Adrenal gland (tissue), 19 donors: ENCODE measurements at places on chromosomes 16 and 17. TPM values are rescaled to one million over a fixed set of nuclear protein-coding genes. Genes with fewer than 3 reads are reported as not detected.

DNA sequence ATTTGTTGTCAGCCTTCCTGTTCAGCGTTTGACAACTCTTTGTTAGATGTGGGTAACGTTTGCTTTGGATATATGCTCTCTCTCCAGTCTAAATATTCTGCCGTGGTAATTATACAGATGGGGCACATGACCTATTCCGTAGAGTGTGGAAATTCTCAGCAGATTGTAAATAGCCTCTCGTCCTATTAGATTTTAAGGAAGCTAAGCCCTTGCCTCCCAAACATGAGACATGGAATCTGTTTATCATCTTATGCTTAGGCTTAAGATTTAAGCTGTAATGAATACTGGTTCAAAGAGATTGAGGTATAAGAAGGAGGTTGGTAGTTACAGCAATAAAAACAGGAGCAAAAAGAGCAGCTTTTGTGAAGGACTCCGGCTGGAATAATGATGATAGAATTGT lies 87.4 kb downstream of the RBFOX1 start:
- H3K4me3 ChIP-seq, result no peak overlapping the region
- H3K36me3 ChIP-seq, result no peaks in the 10 kb centered on the region
- H3K4me1 ChIP-seq, result no peaks in the 10 kb centered on the region
- H3K27me3 ChIP-seq, result no peaks in the 10 kb centered on the region

DNA sequence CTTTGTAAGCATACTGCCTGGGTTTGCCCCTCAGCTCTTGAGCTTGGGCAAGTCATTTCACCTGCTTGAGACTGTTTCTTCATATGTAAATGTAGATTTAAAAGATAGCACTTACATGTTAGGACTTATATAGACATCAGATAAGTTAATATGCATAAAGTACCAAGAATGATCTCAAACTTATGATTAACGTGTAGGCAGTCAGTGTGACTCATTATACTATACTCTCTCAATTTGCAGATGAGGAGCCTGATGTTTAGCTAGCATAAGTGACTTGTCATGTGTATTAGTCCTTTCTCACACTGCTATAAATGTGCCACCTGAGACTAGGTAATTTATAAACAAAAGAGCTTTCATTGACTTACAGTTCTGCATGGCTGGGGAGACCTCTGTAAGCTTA lies 690.5 kb downstream of the KCNJ2 start:
- no peak for DNase-seq
- H3K4me3 ChIP-seq, result no peak overlapping the region
- no peak overlapping the region for H3K27ac ChIP-seq
- no peaks in the 10 kb centered on the region for H3K36me3 ChIP-seq

GRCh38 chr16:50272687-50273381 lies 6.5 kb downstream of the ADCY7 start:
- H3K27ac ChIP-seq, result no peak overlapping the region
- H3K36me3 ChIP-seq, result no peaks in the 10 kb centered on the region
- H3K4me3 ChIP-seq, result no peak overlapping the region
- H3K4me1 ChIP-seq, result no peaks in the 10 kb centered on the region
- no peaks in the 10 kb centered on the region for H3K27me3 ChIP-seq
- DNase-seq, result no peak

DNA sequence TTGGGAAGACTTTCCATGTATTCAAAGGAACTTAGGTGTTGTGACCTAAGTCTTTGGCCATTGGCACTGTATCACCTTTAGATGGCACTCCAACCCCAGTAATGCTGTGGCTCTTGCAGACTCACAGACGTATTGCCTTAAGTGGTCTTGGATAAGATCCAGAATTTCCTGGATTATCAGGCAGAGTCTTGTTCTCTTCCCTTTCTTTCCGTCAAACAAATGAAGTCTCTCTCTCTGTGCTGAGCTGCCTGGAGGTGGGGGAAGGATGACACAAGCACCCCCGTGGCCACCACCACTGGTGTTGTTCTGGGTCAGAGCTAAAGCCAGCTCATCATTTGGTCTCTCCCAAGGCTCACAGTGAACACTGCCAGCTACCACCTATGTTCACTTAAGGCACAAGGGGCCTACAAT lies 789.9 kb upstream of the KIF2B start:
- no peak overlapping the region for H3K4me3 ChIP-seq
- no peaks in the 10 kb centered on the region for H3K36me3 ChIP-seq
- H3K27ac ChIP-seq, result no peak overlapping the region
- DNase-seq, result peak; percentile 58
- no peaks in the 10 kb centered on the region for H3K4me1 ChIP-seq
- H3K27me3 ChIP-seq, result no peaks in the 10 kb centered on the region

DNA sequence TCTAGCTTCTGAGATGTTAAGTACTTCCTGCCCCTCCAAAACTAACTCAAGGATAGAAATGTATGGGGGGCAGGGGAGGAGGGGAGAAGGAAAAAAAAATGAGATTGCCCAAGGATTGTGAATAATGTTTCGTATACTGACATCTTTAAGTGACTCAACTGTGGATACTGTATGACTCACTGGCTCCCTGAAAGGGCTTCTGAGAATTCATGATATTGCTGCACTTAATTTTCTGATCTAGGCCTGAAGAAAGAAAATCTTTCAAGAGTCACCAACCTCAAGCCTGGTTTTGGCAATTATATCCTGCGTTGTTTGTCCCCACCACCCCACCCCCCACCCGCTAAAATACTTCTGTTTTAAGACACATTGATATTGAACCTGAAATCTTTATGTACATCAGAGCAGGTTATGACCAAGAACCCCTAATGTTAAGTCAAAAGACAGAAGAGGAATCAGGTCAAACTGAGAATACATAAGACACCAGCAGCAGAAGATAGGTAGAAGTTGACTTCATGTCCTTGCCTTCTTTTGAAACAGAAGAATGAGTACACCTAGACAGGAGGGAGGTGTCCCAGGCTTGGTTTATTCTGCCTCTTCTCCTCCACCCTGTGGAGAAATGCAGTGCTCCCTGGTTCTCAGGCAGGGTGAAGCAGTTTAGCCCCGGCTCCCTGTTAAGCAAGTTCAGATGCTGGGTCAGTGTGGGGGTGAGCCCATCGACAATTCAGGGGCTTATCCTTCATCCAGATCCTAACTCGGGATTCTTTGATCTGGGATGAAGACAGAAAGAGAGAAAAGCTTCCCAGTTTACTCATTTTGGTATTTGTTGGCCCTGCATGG lies 3.3 kb upstream of the FBXL20 start:
- peaks cover 31% of the 10 kb centered on the region for H3K36me3 ChIP-seq
- no peaks in the 10 kb centered on the region for H3K27me3 ChIP-seq
- peak; percentile 28 for DNase-seq
- H3K27ac ChIP-seq, result peak overlapping the region; percentile 44
- H3K4me1 ChIP-seq, result peaks cover 21% of the 10 kb centered on the region
- H3K4me3 ChIP-seq, result no peak overlapping the region

DNA sequence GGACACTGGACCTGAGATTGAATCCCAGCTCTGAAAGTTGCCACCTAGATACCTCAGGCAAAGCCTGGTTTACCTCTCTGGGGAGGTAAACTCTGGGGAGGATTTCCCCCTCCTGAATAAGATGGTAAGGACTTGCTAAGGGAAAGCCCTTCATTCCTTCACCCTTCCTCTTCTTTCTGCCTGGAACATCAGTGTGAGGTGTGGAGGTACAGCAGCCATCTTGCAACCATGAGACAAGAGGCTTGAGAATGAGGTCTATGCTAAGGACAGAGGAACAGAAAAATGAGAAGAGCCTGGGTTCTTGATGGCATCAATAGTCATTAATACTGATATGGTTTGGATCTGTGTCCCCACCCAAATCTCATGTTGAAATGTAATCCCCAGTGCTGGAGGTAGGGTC lies 23.7 kb upstream of the ADCY9 start:
- H3K4me3 ChIP-seq, result no peak overlapping the region
- no peak for DNase-seq
- H3K27me3 ChIP-seq, result no peaks in the 10 kb centered on the region
- H3K27ac ChIP-seq, result no peak overlapping the region
- H3K36me3 ChIP-seq, result no peaks in the 10 kb centered on the region

- no peaks in the 10 kb centered on the region for H3K27me3 ChIP-seq
- no peaks in the 10 kb centered on the region for H3K36me3 ChIP-seq
- H3K27ac ChIP-seq, result no peak overlapping the region
Measured at GRCh38 chr17:80109713-80110446, 8.5 kb downstream of the GAA start.

DNA sequence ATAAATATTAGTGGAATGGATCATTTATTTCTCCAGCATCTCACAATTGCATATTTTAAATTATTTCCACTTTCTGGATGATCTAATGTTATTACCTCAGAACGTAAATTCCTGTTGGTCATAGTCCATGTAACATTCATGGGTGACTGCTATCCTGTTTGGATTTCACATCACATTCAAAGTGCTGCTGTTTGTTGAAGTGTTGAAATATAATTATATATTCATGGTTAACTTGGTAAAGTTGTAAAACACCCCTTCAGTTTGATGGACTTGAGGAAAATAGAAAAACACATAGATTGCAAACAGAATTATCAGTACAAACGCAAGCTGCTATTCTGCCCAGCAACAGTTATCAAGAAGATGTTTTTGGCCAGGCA lies 59.6 kb downstream of the TANGO6 start:
- no peaks in the 10 kb centered on the region for H3K36me3 ChIP-seq
- no peak for DNase-seq
- H3K4me1 ChIP-seq, result no peaks in the 10 kb centered on the region
- no peak overlapping the region for H3K4me3 ChIP-seq
- no peak overlapping the region for H3K27ac ChIP-seq
- no peaks in the 10 kb centered on the region for H3K27me3 ChIP-seq

- H3K27ac ChIP-seq, result peak overlapping the region; percentile 82
- DNase-seq, result peak; percentile 73
- H3K27me3 ChIP-seq, result no peaks in the 10 kb centered on the region
- no peaks in the 10 kb centered on the region for H3K36me3 ChIP-seq
- peaks cover 29% of the 10 kb centered on the region for H3K4me1 ChIP-seq
Measured at GRCh38 chr17:81553616-81554181, 1.5 kb upstream of the FAAP100 start.

GRCh38 chr16:88516601-88517061 lies 53.6 kb upstream of the ZC3H18 start:
- no peak overlapping the region for H3K4me3 ChIP-seq
- no peak overlapping the region for H3K27ac ChIP-seq
- H3K36me3 ChIP-seq, result no peaks in the 10 kb centered on the region
- H3K4me1 ChIP-seq, result no peaks in the 10 kb centered on the region

DNA sequence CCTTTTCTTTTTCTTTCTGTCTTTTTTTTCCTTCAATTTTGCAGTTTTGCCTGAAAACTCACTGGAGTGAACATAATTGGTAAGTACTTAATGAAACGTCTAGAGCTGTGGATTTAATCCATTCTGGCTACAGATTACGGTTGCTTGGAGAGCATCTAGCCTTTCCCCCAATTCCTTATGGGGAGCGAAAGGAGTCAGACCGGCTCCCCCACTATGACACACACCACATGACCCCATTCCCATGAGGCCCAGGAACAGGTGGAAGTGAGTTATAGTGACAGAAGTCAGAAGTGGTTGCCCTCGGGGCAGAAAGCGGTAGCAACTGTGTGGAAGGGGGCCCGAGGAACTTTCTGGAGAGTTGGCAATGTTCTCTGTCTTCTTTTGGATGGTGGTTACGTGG lies 41.2 kb downstream of the EMP2 start:
- no peak overlapping the region for H3K4me3 ChIP-seq
- no peaks in the 10 kb centered on the region for H3K36me3 ChIP-seq
- no peaks in the 10 kb centered on the region for H3K4me1 ChIP-seq
- H3K27me3 ChIP-seq, result no peaks in the 10 kb centered on the region

- DNase-seq, result no peak
- no peak overlapping the region for H3K27ac ChIP-seq
- no peaks in the 10 kb centered on the region for H3K27me3 ChIP-seq
- H3K4me1 ChIP-seq, result no peaks in the 10 kb centered on the region
- H3K4me3 ChIP-seq, result no peak overlapping the region
- no peaks in the 10 kb centered on the region for H3K36me3 ChIP-seq
Measured at GRCh38 chr16:18958621-18959029, 25.1 kb upstream of the TMC7 start.

- peak overlapping the region; percentile 49 for H3K27ac ChIP-seq
- H3K4me3 ChIP-seq, result no peak overlapping the region
- no peaks in the 10 kb centered on the region for H3K27me3 ChIP-seq
- H3K36me3 ChIP-seq, result no peaks in the 10 kb centered on the region
Measured at GRCh38 chr16:88830258-88830657, 18.5 kb upstream of the APRT start.

DNA sequence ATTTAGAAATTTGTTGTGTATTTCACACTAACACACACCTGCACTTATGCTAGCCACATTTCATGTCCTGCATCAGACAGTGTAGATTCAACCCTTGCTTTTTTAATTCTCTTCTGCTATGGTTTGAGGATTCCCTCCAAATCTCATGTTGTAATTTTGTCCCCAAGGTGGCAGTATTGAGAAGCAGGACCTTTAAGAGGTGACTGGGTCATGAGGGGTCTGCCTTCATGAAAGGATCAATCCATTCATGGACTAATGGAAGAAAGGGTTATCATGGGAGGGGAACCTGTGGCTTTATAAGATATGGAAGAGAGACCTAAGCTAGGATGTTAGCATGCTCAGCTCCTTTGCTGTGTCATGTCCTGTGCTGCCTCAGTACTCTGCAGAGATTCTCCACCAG lies 1032.2 kb downstream of the CDH11 start:
- no peaks in the 10 kb centered on the region for H3K4me1 ChIP-seq
- DNase-seq, result no peak
- no peaks in the 10 kb centered on the region for H3K27me3 ChIP-seq
- H3K36me3 ChIP-seq, result no peaks in the 10 kb centered on the region
- H3K27ac ChIP-seq, result no peak overlapping the region
- no peak overlapping the region for H3K4me3 ChIP-seq

DNA sequence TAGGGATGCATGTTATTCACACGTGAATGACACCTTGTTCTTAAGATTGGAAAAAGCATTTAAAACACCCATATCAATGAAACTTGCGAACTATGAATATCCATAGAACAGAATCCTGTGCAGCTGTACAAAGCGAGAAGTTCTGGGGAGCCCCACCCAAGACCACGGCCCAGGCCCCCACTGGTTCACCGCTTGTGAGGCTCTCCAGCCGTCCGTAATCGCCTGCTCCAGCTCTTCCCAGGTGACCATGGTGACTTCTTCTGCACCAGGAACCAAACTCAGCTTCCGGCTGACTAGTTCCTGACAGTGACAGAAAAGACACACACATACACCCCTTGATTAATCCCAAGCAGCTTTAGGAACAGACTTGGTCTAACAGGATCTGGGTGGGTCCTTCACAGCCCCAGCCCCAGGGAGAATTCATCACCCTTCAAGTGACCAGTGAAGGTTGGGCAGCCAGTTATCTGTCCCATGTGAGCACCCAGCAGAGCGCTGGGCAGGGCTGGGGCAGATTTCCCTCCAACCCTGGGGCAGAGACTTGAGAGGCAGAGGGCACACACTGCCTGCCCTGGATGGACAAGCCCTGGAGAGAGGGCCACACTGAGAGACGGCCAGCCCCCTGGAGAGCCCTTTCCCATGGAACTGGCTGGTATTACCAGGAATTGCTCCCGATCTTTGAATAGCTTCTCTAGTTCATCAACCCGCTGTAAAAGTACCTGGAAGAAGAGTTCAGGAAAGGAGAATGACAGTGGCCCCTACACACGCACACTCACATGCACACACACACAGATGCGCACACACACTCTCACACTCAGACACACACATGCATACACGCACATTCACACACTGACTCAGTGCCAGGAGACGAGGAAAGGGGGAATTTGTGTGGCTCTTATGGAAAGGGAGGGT lies 3.6 kb downstream of the QRICH2 start:
- H3K27ac ChIP-seq, result no peak overlapping the region
- no peak for DNase-seq
- no peaks in the 10 kb centered on the region for H3K4me1 ChIP-seq
- H3K4me3 ChIP-seq, result no peak overlapping the region

Gene CTRB1
- 1.7 TPM for total RNA-seq

Gene TLCD1
- 5.6 TPM for total RNA-seq

Gene PDILT
- not detected for total RNA-seq

Gene C17orf100
- 0.97 TPM for total RNA-seq

Gene KRTAP3-2
- not detected for total RNA-seq

Gene KRT31
- not detected for total RNA-seq
